ENCODE measurements at places on chromosomes 16 and 17.

- no peak for DNase-seq
Observed at GRCh38 chr16:70572050-70572925, 48.7 kb downstream of the SF3B3 start.

DNA sequence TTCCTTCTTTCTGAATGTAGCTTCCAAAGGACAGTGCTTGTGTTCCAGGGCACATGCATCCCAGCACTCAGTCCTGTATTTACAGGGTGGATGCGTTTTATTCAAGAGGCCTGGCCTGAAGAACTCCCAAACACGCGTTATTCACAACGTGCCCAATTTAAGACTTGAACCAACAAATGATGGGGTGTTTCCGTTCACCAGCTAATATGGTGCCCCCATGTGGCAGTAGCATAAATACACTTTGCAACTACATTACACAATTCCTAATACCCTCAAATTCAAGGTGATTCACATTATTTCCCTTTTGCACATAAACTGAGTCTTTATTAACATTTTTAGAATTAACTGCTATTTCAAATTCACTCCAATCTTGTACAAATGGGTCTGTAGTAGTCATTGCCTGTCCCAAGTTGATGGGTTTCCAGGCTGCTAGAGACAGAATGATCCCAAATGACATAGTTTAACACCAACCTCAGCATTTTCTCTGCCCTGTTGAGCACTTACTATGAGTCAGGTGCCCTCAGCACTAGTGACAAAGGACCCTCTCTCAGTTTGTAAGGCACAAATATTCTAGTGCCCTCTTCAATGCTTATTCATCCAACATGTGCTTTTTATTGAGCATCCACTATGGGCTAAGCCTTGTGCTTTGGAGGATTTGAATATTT lies 26.9 kb downstream of the HSD17B2 start:
- DNase-seq = no peak

DNA sequence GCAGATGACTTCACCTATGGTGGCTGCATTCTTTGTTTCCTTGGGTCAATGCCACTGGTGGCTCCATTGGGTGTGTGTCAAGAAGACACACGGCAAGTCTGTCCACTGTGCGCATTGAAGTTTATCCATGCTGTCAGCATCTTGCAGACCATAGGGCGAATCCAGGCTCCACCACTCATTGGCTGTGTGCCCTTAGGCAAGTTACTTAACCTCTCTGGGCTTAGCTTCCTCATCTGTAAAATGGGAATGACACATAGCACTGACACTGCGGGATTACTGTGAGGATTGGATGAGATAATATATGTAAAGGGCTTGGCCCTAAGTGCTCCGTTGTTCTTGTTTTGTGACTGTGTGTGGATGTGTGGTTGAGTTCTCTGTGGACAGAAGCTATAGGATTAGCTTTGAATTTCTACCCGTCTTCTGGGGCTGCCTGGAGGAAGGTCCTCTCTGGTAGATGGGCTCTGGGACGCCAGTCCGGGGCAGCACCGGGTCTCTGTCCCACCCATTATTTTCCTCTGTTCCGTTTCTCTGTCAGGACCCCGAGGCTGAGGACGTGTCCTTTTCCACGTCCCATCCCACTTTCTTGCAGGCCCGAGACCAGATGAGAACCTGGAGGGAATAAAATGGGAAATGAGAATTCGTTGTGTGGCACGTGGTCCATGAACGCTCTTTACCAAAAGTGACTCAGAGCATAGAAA lies 178.4 kb downstream of the IRF8 start:
- DNase-seq = peak; percentile 18

DNA sequence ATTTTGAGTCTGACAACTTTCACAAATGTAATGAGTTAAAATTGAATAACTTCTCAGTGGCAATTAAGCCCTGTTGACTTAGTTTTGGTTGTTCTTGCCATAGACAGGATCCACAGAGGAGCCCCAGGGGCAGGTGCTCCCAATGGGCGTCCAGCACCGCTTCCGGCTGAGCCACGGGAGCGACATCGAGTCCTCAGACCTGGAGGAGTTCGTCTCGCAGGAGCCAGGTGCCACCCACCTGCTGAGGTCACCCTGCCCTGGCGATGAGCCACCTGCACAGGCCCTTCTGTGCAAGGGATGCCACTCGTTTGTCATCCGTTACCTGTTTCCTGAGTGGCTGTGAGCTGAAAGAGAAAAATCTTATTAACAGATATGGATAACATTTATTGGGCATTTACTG lies 10.7 kb downstream of the CCDC40 start:
- DNase-seq = no peak

- peak; percentile 79 for DNase-seq
Observed at GRCh38 chr16:57591086-57591869, 37.2 kb upstream of the ADGRG1 start.

Data from left forelimb (tissue), 1 donor.